SJCRH30 (cell line): ENCODE measurements at places on chromosomes 4 and X. TPM values are rescaled to one million over a fixed set of nuclear protein-coding genes. Genes with fewer than 3 reads are reported as not detected.

DNA sequence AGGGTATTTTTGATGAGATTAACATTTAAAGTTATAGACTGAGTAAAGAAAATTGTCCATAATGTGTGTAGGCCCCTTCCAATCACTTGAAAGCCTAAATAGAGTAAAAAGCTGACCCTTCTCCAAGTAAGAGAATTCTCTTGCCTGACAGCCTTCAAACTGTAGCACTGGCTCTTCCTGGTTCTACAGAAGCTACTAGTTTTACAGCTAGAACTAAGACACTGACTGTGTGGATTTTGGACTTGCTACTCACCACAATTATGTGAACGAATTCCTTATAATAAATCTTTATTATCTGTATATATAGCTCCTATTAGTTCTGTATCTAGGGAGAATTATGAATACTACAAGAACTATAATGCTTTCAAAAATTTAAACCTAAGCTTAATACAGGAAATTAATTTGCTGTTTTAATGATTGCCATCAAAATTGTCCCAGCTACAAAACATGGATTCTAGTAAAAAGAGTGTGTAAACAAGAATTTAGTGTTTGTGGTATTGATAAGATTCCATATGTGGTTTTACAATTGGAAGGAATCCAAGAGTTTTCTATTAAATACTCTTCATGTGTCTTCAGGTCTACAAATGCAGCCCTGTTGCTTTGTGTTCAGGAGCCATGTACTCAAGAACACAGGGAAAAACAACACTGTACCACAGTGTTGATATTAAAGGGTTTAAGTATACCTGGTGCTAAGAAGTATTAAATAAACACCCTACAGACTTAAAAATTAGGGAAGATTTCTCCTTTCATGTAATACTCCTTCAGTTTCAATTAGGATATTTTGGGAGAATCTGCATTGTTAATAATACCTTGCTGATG is 366.5 kb downstream of the CXXC4 start:
- H3K4me1 ChIP-seq = no peaks in the 10 kb centered on the region
- no peak overlapping the region for H3K27ac ChIP-seq
- H3K36me3 ChIP-seq = no peaks in the 10 kb centered on the region

DNA sequence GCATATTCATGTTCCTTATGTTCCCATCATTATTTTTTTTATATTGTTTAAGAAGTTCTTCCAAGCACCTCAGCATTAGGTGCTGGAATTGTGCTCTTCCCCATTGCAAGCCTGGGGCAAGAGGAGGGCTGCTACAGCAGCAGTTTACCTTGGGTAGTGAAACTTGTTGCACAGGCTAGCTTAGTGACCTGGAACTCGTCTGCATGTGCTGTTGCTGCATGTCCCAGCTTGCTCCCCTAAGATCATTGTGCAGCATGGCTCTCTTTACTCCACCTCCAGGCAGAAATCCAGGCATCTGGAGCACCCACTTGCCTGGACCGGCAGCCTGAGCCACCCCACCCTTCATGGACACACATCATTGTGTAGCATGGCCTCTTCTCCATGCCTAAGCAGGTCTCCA is 776.0 kb downstream of the GLUD2 start:
- no peaks in the 10 kb centered on the region for H3K4me1 ChIP-seq
- no peak for DNase-seq

GRCh38 chrX:55169782-55170181 is 50.4 kb upstream of the PAGE5 start:
- no peak overlapping the region for H3K27ac ChIP-seq
- H3K36me3 ChIP-seq = no peaks in the 10 kb centered on the region
- no peak for DNase-seq

DNA sequence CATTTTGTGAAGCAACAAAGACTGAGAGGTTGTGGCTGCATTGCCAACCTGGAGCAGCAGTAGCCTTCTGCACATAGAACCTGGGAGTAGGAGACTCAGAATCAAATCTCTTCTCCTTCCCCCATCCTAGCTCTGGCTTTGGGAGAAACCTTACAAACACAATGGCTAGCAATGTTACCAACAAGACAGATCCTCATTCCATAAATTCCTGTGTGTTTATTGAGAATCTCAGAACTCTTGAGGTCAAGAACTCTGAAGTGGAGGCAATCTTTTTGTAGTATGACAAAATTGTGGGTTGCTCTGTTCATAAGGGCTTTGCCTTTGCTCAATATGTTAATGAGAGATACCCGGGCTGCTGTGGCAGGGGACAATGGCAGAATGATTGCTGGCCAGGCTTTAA is 406.7 kb upstream of the SPANXN1 start:
- no peak for DNase-seq
- H3K36me3 ChIP-seq = no peaks in the 10 kb centered on the region
- no peaks in the 10 kb centered on the region for H3K27me3 ChIP-seq
- no peaks in the 10 kb centered on the region for H3K4me1 ChIP-seq
- H3K4me3 ChIP-seq = no peak overlapping the region

DNA sequence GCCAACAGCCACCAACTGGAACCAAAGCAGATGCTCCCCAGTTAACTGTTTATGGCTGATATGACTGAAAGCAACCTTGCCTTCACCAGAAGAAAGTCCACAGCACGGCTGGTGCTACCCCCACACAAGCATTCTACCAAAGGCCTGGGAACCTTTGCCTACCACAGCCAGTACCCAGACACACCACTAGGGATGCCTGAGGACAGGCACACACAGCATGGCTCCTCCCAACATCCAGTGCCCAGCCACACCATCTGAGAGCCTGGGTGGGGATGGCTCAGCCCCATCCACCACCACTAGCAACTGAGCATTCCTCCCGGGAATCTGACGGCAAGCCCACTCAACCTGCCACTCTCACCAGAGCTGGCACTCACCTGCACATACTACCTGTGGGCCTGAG is 178.6 kb downstream of the SLC7A11 start:
- no peaks in the 10 kb centered on the region for H3K4me1 ChIP-seq
- H3K36me3 ChIP-seq = no peaks in the 10 kb centered on the region
- no peak for DNase-seq
- H3K4me3 ChIP-seq = no peak overlapping the region
- no peaks in the 10 kb centered on the region for H3K27me3 ChIP-seq

DNA sequence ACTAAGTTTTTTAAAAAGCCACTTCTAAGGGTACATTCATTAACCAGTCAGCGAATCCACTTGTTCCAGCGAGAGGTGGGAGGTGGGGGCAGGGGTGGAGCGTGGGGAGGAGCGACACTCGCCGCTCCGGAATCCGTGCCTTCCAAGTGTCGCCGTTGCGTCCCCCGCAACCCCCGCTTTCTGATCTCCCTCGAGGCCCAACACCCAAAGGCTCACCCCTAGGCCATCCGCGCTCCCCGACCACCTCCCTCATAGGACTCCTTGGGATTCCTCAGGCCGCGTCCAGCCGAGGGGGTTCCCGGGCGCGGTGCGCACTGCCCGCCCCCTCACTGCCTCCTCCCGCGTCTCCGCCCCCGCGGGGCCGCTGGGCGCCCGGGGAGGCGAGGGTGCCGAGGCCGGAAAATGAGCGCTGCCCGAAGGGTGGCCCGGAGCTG is 108.1 kb upstream of the STOX2 start:
- no peak overlapping the region for H3K27ac ChIP-seq
- H3K4me1 ChIP-seq = no peaks in the 10 kb centered on the region
- DNase-seq = peak; percentile 9
- H3K36me3 ChIP-seq = no peaks in the 10 kb centered on the region
- no peaks in the 10 kb centered on the region for H3K27me3 ChIP-seq

- no peaks in the 10 kb centered on the region for H3K27me3 ChIP-seq
- H3K27ac ChIP-seq = no peak overlapping the region
- no peak for DNase-seq
These were observed 352.0 kb downstream of the TRAM1L1 start for GRCh38 chr4:116733370-116733769.

- peaks cover 11% of the 10 kb centered on the region; the same call in 1 of the 2 replicates for H3K4me1 ChIP-seq
- H3K36me3 ChIP-seq = peaks cover 50% of the 10 kb centered on the region
- H3K27ac ChIP-seq = no peak overlapping the region
- no peaks in the 10 kb centered on the region for H3K27me3 ChIP-seq
- peak; percentile 23 for DNase-seq
These were observed 47.6 kb downstream of the CRMP1 start for GRCh38 chr4:5845035-5845905.

- H3K4me1 ChIP-seq = no peaks in the 10 kb centered on the region
- no peaks in the 10 kb centered on the region for H3K27me3 ChIP-seq
- no peak for DNase-seq
- H3K27ac ChIP-seq = no peak overlapping the region
- H3K36me3 ChIP-seq = no peaks in the 10 kb centered on the region
These were observed 10.3 kb upstream of the CEP135 start for GRCh38 chr4:55938481-55938880.

GRCh38 chr4:176988226-176988625 is 195.5 kb upstream of the VEGFC start:
- DNase-seq = peak; percentile 54
- H3K27me3 ChIP-seq = no peaks in the 10 kb centered on the region
- H3K27ac ChIP-seq = no peak overlapping the region
- H3K4me1 ChIP-seq = peaks cover 2% of the 10 kb centered on the region; the same call in 1 of the 2 replicates

- no peaks in the 10 kb centered on the region for H3K27me3 ChIP-seq
- H3K4me1 ChIP-seq = no peaks in the 10 kb centered on the region
- H3K4me3 ChIP-seq = no peak overlapping the region
- no peak overlapping the region for H3K27ac ChIP-seq
- H3K36me3 ChIP-seq = no peaks in the 10 kb centered on the region
- DNase-seq = no peak
These were observed 89.0 kb upstream of the SFRP2 start for GRCh38 chr4:153877898-153878297.

DNA sequence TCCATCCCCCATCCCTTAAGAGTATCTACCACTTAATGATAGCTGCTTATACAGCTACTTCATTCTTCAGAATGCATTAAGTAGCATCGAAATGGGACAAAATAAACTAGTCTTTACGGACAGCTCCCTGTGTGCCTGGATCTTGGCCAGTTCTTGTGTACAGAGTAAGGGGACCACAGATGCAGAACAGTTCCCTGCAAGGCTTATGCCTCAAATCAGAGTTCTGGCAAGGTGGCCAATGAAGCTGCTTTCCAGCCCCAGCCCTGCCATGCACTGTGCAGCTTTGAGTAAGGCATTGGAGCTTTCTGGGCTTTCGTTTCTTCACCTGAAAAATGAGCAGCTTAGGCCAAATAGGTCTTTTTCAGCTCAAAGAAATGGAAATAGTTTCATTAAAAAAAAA is 14.2 kb downstream of the CLNK start:
- H3K4me3 ChIP-seq = no peak overlapping the region
- H3K27ac ChIP-seq = no peak overlapping the region
- no peaks in the 10 kb centered on the region for H3K36me3 ChIP-seq
- DNase-seq = no peak

GRCh38 chrX:111386615-111387233 is 25.3 kb downstream of the DCX start:
- H3K27ac ChIP-seq = no peak overlapping the region
- no peaks in the 10 kb centered on the region for H3K4me1 ChIP-seq
- no peak for DNase-seq
- no peaks in the 10 kb centered on the region for H3K27me3 ChIP-seq
- H3K36me3 ChIP-seq = peaks cover 28% of the 10 kb centered on the region

- peak; percentile 85 for DNase-seq
- no peaks in the 10 kb centered on the region for H3K36me3 ChIP-seq
- no peaks in the 10 kb centered on the region for H3K27me3 ChIP-seq
- H3K27ac ChIP-seq = no peak overlapping the region
- no peaks in the 10 kb centered on the region for H3K4me1 ChIP-seq
These were observed 132.8 kb upstream of the FUNDC1 start for GRCh38 chrX:44675362-44676024.

DNA sequence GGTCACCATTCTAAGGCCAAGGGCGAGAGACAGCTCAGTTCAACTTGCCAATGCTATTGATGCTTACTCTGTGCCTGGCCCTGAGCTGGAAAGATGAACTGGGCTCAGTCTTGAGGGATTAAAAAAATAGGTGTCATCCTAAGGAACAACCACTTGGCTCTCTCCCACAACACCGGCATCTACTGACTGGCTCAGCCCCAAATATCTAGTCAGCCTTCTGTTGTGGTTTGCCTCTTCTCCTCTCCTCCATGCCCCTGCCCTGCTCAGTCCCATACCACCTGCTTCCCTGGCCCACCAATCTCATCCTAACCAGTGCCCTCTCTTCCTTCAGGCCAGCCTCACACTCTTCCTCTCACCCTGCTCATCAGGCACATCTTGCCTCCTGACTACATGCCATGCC is 29.6 kb downstream of the KDM5C start:
- no peak for DNase-seq
- no peak overlapping the region for H3K27ac ChIP-seq
- no peaks in the 10 kb centered on the region for H3K27me3 ChIP-seq

- H3K4me1 ChIP-seq = peaks cover 32% of the 10 kb centered on the region
- H3K36me3 ChIP-seq = peaks cover 13% of the 10 kb centered on the region; the same call in 1 of the 2 replicates
- H3K27ac ChIP-seq = no peak overlapping the region; the same call in 1 of the 2 replicates
- no peak overlapping the region for H3K4me3 ChIP-seq
- DNase-seq = no peak
These were observed 36.8 kb upstream of the SPON2 start for GRCh38 chr4:1208970-1209704.

- peaks cover 9% of the 10 kb centered on the region for H3K4me1 ChIP-seq
- no peak for DNase-seq
- no peaks in the 10 kb centered on the region for H3K36me3 ChIP-seq
- H3K27ac ChIP-seq = no peak overlapping the region
- H3K4me3 ChIP-seq = no peak overlapping the region
These were observed 100.8 kb upstream of the ATXN3L start for GRCh38 chrX:13420545-13421183.

GRCh38 chrX:24242649-24243175 is 71.2 kb downstream of the SUPT20HL2 start:
- DNase-seq = peak; percentile 7
- H3K27me3 ChIP-seq = no peaks in the 10 kb centered on the region
- no peak overlapping the region for H3K27ac ChIP-seq
- peaks cover 20% of the 10 kb centered on the region for H3K4me1 ChIP-seq
- no peak overlapping the region for H3K4me3 ChIP-seq

GRCh38 chr4:82906469-82906868 is 5.9 kb downstream of the THAP9 start:
- no peak for DNase-seq
- H3K36me3 ChIP-seq = peaks cover 17% of the 10 kb centered on the region
- H3K27ac ChIP-seq = no peak overlapping the region
- H3K4me1 ChIP-seq = no peaks in the 10 kb centered on the region
- no peak overlapping the region for H3K4me3 ChIP-seq

DNA sequence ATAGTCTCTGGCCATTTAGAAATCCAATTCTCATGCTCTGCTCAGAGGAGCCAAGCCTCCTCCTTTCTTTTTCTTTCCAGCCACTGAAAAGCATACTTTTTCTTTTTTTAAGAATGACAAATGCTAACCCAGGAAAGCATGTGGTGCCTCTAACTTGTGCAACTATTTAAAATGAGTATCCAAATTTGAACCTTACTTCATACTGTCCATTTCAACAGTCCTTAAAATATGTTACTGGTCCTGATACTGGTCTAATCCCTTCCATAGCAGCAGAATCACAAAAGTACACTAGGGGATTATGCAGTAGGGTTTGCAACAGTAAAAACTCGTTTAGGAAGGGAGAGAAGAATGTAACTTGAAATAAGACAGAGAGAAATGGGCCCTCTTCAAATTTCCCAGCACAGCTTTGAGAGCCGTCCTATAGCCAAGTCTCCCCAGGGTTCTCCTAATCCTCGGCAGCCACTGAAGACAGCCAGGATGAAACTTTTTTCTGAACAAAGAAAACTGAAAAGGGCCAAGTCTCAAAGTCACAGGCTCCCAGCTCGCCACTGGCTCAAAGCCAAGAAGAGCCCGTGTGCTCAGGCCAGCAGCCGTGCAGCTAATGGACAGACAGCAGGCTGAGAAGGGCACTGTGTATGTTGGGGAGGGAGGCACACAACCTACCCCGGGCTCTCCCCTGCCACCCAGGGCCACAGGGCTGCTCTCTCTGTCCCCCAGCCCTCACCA is 39.5 kb downstream of the GPC4 start:
- DNase-seq = no peak
- H3K36me3 ChIP-seq = no peaks in the 10 kb centered on the region
- no peaks in the 10 kb centered on the region for H3K27me3 ChIP-seq

Gene EFNB1
- 11.4 and 11.9 TPM in 2 replicates for total RNA-seq

Gene FAT1
- 152 and 154 TPM in 2 replicates for total RNA-seq

Gene TMEM255A
- total RNA-seq = 0.06 TPM in 1 of 2 replicates, not detected in the other

Gene GUCY1A1
- total RNA-seq = 0.08 TPM in 1 of 2 replicates, not detected in the other
